ENCODE measurements at places on chromosomes 6 and 20.

DNA sequence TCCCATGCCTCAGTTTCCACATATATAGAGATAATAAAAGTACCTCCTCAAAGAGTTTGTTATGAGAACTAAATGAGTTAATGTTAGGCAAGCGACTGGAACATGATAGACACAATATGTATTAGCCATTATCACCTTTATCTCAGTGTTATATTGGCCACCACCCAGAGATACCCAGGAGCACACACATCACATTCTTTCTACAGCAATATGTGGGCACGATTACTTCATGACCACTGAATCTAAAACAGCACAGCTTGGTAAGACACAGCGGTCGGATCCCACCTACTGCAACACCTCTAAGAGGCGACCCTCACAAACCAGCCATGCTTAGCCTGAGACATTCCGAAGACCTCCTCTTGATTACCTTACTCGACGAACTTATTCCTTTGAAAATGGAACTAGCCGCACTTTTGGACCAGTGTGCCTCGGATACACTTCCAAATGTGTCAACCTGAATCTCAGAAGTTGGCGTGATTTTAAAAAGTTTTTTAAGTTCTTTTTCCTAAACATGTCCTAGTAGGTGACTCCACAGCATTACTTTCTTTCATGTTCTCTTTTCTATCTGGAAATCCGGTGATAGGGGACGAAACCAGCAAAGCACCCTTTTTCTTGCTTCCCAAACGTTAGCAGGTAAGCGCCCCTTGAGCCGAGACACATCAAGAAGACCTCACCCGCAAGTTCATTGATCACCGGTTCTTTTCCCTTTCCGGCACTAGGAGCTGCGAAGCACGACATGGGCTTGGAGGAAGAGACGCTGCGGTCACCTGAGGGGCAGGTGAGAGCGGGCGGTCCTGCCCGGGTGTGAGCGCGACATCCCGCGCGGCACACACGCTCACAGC lies 923 bp downstream of the GMDS start:
- DNase-seq, result no peak

DNA sequence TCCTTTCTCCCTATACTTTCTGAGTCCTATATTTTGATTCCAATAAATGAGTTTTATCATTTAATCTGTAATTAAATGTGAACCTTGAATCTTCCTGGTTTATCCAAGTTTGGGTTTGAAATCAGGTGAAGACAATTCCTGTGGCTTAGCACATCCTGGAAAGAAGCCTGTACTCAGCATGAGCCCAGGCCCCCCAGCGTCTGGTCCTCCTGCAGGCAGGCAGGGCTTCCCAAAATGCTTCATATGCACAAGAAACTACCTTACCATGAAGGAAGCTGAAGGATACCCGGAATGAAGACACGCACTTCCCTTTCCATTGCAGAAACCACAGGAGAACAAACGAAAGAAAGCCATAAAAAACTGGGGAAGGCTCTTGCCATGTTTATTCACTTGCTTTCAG lies 157.4 kb upstream of the PDE10A start:
- no peak for DNase-seq

- no peak for DNase-seq
Observed at GRCh38 chr6:164579035-164579434, 730.4 kb downstream of the C6orf118 start.

GRCh38 chr6:36347621-36348020 lies 10.9 kb upstream of the BNIP5 start:
- DNase-seq, result no peak

DNA sequence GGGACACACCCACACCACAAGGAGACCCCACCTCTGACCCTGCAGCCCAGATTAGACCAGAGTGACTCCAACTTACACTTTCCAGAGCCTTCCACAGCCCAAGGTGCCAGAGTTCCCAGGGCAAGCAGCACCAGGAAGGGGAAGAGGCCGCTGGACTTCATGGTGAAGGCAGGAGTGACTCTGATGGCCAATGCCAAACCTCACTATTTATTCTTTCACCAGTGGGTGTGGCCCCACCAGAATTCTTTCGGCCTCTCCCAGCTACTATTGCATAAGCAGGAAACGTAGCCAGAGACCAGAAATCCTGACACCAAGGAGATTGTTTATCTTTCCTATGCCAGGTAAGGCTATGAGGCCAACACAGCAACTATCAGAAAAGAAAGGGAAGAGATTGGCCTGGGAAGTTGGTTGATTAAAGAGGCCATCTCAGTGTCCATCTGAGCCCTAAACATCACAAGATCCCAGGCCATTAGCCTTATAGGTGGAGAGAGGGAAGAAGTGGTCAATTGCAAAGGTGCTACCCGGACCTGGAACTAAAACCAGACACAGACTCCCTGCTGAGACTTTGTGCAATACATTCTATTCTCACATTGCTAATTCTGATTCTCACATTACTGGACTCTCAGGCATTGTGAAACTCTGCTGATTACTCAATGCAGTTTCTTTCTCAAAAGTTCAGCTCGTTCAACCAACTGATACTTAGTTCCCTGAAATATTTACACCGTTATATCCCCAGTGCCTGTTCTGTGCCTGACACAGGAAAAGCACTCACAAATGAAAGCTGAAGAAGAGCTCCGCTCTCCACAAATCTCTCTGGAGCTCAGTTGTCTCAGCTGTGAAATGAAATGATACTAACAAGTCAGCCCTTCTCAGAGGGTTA lies at the start of gene SLPI:
TSS of gene SLPI (minus strand) at position 182 of the 880 bp plus-strand sequence. CDS start at position 161, 21 bp downstream.
- no peak for DNase-seq

DNA sequence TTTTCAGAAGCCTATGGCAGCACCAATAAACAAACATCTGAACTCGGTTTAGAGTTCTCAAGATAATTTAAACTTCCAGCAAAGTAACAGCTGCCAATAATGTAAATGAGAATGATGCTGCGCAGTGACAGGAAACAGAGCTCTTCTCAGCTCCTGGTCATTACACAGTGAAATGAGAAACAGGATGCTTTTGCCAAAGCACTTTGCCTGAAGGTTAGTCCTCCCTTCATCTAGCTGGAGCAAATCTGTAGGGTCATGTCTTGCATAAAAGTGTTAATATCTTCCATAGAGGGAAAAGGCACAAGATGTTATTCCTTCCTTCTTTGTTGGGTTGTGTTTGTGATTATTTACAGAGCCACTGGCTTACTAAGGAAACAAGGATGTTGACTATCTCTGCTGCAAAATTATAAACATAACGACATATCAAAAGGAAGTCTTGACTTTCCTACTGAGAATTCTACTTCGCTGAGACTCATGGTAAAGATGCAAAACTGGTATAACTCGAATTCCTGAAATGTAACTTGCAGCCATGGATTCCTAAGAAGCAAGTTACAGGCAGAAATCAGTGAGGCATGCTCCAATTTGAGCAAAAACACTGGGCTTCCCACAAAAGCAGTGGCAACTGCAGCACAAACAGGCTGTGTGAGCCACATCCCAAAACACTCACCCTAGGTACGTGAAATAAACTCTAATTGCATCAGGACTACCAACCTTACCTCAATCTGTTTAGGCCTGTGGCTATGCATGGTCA lies 102.5 kb upstream of the BEND6 start:
- DNase-seq, result no peak

GRCh38 chr6:69988458-69989126 lies 122.2 kb downstream of the COL19A1 start:
- no peak for DNase-seq

DNA sequence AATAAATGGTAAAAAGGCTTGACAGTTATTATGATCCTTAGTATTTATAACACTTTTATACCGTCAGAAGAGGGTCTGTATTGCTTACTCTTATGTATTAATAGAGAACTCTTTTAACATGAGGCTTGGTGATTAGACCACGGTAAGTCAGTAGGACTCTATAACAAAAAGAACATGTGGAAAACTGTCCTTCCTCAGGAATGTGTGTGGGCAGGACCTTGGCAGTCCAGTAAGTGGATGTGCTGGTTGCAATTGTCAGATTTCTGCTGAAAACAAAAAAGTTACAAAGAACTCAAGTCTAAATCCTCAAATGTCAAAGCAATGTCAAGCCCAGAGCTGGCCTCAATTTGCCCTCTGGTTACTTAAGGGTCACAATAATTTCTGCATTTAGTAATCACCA lies 81.1 kb downstream of the PLCG1 start:
- DNase-seq, result no peak
